Stimulated activated CD4-positive, alpha-beta T cell treated with anti-CD3 and anti-CD28 coated beads, TNF-alpha, amount 100 ng/mL, for 24 hours (primary cell): ENCODE measurements at places on chromosomes 1 and 21.
A peak's percentile ranks its signal among the peaks of the same experiment; 100 is the strongest.

DNA sequence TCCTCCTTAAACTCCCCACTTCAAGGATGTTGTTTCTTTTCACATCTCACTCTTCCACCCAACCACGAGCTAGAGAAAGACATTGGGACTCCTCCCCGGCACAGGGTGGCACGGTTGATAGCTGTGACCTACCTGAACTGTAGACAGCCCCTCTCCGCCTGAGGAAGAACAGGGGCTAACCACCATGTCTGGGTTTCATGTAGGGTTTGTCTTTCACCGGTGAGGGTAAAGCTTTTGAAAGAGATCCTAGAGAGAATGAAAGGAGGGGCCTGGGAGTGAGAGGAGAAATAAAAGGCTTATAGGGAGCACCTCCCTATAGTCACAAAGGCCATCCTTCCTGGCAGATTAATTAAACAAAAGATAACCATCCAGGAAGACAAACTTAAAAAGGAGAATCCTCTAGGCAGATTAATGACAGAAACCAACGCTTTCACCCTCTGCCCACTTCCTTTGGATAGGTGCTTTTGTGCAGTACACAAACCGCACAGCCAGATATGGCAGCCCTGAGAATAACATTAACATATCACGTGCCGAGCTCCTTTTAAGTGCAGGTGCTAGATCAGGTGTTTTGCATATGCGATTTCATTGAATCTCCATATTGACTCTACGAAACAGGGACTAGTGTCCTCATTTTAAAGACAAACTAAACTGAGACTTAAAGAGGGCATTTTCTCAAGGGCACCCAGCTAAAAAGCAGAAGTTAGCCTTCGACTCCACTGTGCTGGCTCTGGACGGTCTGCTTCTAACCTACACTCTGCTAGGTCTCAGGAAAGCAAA lies 178.1 kb upstream of the RUNX1 start:
- DNase-seq: peak; percentile 30

- no peak for DNase-seq
Measured at GRCh38 chr1:7561936-7562728, 209.0 kb upstream of the VAMP3 start.

DNA sequence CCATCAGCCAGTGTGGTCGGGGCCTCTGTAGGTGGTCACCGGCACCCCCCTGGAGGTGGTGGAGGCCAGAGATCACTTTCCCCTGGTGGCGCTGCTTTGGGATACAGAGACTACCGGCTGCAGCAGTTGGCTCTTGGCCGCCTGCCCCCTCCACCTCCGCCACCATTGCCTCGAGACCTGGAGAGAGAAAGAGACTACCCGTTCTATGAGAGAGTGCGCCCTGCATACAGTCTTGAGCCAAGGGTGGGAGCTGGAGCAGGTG lies 961 bp downstream of the RBM15 start:
- no peak for DNase-seq

GRCh38 chr1:31297277-31298247 lies 730 bp downstream of the ZCCHC17 start:
- no peak for DNase-seq

DNA sequence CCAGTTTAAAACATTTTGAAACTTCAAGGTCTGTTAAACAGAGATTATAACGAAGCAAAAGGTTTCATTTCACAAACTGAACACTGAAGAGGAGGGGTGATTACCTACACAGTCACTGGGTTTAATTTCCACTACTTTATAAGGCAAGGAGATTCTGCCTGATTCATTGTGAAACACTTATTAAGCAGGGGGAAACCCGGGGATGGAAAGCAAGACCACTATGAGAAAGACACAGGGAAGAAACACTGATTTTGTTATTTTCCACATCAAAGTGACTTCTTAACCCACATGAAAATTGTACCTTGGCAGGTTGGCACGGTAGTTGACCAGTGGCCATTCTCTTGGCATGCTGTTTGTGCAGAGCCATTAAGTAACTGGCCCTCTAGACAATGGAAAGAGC lies 8.1 kb upstream of the F5 start:
- DNase-seq: no peak

DNA sequence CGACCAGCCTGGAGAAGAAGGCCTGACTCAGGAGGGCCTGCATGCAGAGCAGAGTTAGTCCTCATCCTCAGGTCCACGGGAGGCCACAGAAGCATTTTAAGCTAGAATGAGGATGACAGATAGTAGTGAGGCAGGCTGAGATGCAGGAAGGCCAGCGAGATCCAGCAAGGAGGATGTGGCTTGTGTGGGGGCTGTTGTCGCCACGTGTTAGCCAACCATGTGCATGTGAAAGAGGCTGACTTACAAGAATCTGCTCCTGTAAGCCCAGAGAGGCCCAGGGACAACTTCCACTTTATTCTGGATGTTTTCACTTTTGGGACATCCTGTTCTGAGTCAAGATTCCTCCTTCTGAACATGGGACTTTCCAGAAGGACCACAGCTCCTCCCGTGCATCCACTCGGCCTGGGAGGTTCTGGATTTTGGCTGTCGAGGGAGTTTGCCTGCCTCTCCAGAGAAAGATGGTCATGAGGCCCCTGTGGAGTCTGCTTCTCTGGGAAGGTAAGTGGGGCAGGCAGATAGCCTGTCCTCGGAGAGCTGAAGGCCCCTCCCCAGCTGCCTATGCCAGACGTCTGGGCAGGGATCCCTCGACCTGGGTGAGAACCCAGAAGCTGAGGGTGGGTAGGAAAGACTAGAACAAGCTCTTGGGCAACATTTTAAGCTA lies at the start of gene SLAMF8:
Gene SLAMF8, plus strand, starts transcription at position 433 of the 661 bp plus-strand sequence. Its CDS starts 26 bp downstream, at position 459.
- DNase-seq: peak; percentile 8

DNA sequence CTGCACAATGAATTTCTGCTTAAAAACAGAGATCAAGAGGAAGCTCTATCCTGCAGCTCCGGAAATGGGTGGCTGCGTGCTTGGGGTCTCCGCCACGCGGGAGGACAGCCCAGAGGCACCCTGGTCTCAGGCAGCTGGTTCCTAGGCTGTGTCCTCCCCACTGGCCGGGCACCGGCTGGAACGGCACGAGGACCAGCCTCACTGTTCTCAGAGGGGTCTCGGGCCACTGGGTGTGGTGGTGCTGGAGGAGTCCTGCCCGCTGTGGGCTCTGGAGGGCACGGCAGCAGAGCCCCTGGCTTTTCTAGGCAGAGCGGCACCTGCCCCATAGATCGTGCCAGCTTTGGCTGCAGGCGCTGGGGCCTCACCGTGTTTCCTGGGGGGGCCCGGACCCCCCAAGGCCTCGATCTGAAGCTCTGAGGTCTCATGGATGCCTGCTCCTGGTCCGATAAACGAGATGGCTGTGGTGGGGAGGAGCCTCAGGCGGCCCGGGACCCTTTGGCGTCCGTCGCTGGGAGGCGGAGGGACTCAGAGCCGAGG lies 8.2 kb upstream of the RNF223 start:
- DNase-seq: no peak

DNA sequence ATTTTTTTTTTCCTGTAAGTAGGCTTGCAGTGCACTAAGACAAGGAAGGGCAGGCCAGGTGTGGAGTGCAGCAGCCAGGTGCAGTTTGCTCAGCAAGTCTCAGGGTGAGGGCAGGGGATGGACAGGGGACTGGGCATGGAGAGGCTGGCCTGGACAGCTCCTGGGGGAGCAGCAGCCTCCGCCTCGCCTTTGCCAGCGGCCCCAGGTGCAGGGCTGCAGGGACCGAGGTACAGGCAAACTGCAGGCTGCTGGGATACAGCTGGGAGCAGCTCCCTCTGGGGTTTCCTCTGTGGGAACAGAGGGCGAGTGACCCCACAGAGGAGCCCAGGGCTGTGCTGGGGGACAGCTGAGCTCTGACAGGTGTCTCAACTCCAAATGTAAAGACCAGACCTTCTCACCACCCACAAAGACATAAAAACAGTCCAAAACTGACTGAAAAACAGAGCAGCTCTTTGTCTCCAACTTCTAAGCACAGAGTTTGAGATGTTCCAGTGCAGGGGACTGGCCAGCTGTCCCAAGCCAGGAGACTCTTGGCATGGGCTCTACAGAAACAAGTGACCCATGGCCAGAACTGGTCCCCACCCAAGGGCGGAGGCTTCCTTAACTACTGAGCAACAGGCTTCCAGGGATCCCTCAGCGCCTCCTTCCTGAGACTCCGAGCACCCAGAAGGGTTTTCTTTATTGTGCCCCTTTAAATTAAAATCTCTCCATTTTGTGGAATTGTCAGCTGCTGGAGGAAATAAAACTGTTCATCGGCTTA lies 27.7 kb upstream of the AJAP1 start:
- DNase-seq: no peak

- no peak for DNase-seq
Measured at GRCh38 chr1:27448982-27449381, 41.0 kb downstream of the WASF2 start.

GRCh38 chr1:94852788-94853187 lies 32.6 kb downstream of the SLC44A3 start:
- no peak for DNase-seq

GRCh38 chr1:24022581-24023361 lies 42.6 kb upstream of the SRSF10 start:
- no peak for DNase-seq

- DNase-seq: no peak
Measured at GRCh38 chr1:87348341-87349019, 19.8 kb downstream of the LMO4 start.

GRCh38 chr1:58983633-58984245 lies 199.9 kb upstream of the JUN start:
- no peak for DNase-seq

- no peak for DNase-seq
Measured at GRCh38 chr1:26278303-26278702, 1.6 kb upstream of the SH3BGRL3 start.

GRCh38 chr21:40841524-40842196 lies 5.3 kb downstream of the DSCAM start:
- DNase-seq: no peak

GRCh38 chr1:27341525-27342252 lies at the start of gene SYTL1:
Gene SYTL1 (plus strand): TSS chr1:27342022. CDS start chr1:27345335, 3,313 bp downstream.
- peak; percentile 61 for DNase-seq

DNA sequence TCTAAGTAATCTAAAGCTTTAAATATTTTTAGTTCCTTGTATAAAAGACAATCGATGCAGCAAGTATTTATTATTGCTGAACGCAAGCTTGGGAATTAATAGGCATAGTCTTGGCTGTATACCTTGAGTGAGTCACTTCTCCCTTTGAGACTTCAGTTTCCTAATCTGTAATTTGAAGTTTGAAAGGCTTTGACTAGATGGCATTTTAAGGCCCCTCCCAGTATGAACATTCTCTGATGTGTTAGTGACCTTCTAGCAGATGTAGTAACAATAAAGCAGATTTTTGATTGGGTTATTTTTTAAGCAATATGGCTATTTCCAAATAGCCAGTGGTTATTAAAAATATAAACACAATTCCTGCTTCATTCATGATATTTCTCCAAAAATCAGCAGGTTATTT lies 58.2 kb downstream of the DUSP10 start:
- no peak for DNase-seq

DNA sequence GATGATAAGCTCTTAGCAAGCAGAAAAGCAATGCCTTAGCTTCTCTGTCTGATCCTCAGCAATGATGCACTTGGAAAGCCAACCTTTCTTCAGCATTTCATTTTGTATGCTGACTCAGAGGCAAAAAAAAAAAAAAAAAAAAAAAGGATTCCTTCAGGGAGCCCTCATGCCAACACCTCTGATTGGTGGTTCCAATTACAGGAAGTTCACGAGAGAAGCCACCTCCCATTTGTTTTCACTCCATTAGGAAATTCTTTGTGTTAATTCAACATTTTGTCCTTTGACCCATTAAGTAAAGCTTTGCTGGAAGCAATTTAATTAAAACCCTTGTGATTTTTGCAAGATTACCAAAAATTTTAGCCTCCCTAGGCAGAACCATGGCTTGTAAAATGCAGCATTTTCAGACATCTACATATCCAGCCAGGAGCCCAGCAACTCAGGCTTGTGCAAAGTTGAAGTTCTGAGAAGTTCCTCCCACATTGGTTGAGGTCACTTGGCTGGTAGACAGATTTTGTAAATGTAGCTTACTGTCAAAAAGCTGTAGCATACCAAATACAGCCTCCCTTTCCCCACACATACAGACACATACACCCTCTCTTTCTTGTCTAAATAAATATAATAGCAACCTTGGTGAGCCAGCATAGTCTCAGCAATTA lies 27.1 kb upstream of the VTCN1 start:
- no peak for DNase-seq

DNA sequence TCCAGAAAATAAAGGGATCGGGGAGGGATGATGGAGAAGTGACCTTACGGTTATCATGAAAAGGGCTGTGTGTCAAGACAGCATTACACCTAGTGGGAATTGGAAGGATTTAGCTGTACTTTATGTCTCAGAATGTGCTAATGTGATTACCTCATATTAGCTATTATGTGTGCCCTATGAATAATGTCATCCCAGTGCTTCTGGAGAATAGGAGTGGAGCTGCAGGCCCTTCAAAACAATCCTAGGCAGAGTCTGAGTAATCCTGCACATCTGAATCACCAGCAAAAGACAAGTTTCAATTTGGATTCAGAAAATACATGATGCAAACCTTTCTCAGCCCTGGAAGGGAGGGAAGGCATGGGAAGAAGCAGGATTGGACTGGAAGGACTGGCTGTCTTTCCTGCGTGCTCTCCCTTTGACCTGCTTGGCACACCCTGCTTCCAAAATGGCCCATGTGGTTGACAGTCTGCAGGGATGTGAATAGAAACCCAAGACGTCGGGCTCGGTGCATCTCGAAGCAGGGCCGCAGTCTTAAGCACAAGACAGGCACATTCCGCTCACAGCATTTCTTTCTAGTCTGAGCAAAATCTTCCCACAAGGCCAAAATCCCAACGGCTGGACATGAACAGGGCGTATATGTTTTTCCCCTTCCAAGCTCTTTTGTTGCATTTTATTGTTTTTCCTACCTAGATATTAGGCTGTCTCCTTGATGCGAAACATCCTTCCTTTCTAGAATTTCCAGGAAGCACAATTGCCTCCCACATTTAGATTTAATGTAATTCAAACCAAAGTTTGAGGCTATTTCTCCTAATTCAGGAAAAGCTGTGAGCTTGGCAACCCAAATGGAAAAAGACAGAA lies 54.3 kb upstream of the TARBP1 start:
- DNase-seq: no peak

DNA sequence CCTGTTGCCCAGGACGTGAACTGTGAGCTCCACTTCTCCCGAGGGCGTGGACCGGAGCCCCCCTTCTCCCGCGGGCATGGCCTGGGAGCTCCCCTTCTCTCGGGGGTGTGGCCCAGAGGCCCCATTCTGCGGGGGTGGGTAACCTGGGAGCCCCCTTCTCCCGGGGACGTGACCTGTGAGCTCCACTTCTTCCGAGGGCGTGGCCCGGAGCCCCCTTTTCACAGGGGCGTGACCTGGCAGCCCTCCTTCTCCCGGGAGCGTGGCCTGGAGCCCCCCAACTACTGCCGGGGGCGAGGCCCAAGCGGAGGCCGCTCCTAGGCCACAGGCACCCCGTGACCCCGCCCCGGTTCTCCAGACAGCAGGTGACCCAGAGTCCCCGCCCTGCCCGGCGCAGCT lies 320 bp downstream of the C1orf174 start:
- no peak for DNase-seq
